ENCODE measurements at places on chromosomes 6 and 20.
A peak's percentile ranks its signal among the peaks of the same experiment; 100 is the strongest.

DNA sequence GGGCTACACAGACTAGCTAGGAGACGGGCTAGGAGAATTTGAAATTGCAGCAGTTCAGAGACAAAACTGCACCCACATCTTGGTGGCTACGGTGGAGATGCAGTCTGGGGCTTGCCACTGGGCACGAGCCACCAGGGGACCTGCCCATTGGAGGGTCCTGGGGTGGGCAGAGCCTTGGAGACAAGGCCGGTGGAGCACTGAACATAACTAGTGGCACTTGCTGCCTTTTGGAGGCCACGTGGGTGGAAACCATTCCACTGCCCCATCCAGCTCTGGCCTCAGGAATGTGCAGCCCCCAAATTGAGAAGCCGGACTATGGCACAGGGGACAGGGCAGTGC is 113.4 kb downstream of the NFATC2 start:
- no peak for DNase-seq

- no peak for DNase-seq
These were observed 1064.6 kb upstream of the EYS start for GRCh38 chr6:66771626-66772025.

GRCh38 chr6:105821777-105822176 is 264.4 kb upstream of the PRDM1 start:
- DNase-seq = no peak

- DNase-seq = no peak
These were observed 135.5 kb upstream of the NUP153 start for GRCh38 chr6:17842014-17842776.

DNA sequence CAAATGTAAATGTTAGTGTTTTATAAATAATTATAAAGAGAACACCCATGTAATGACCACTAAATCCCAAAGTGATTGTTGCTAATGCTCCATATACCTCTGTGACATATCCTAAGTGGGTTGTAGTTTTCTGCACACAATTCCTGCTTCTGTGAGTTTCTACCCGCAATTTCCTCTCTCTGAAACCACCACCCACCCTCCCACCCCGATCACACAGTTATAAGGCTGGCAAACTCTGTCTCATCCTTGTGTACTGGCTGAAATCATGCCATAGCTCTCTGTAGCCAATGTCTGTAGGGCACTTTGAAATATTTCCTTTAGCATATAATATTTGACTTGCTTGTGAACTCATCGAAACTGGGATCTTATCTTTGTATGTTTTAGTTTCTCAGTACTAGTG is 236.6 kb downstream of the PLCB1 start:
- no peak for DNase-seq

DNA sequence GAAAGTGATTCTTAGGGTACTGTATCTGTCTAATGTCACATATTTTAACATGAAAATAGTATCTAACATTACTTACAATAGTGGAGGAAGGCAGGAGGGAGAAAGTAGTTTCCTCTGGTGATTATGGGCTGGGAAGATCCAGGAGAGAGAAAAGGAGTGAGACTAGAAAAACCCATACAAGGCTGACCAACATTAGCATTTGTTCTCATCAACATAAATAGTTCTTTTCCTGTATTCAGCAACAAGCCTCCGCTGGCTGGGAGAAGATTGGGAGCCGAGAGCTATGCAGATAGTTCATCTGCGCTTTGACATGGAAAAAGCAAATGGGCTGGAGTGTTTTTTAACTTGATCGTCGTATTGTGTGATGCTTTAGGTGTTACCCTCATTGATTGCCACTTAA is 239.4 kb downstream of the PHACTR1 start:
- DNase-seq = no peak

- DNase-seq = no peak
These were observed 88.3 kb downstream of the ZHX3 start for GRCh38 chr20:41229259-41229658.

- no peak for DNase-seq
These were observed 1.5 kb downstream of the ANKS1A start for GRCh38 chr6:34890533-34890925.

- no peak for DNase-seq
These were observed 43.6 kb upstream of the DEFB112 start for GRCh38 chr6:50093116-50093937.

- DNase-seq = no peak
These were observed 50.4 kb downstream of the CPXM1 start for GRCh38 chr20:2749951-2750490.

- no peak for DNase-seq
These were observed 14.8 kb upstream of the CEP162 start for GRCh38 chr6:84242265-84242664.

DNA sequence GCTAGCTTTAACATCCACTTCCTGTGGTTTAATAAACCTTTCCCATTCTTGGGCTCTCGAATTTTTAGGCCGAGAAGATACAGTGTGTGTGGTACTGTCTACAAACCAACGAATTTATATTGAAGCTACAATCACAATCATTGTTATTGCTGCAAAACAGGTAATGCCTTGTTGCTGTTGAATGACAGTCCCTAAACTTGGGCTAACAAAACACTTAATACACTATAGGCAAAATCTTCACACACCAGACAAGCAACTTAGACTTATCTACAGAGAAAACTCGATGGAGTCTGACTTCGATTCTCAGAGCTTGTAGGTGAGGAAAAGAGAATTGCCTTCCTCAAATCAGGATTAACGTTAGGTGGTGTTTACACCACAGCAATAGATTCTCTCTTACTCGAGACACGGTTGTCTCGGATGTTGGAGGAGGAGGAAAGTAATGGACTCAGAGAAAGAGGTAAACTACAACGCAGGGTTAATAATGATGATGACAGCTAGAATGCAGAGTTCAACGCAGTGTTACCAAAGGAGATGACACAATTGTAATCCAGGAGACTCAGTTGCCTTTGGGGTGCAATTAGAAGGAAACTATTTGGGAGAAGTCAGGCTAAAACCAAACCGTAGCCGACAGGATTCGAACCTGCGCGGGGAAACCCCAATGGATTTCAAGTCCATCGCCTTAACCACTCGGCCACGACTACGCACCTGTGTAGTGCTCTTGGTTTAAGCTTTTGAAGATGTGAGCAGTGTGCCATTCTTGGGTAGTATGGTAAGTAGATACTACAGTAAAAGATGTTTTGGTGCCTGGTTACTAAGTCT is 32.5 kb upstream of the ZNF184 start:
- peak; percentile 75 for DNase-seq

- DNase-seq = no peak
These were observed 12.9 kb downstream of the SOD2 start for GRCh38 chr6:159680104-159680503.

DNA sequence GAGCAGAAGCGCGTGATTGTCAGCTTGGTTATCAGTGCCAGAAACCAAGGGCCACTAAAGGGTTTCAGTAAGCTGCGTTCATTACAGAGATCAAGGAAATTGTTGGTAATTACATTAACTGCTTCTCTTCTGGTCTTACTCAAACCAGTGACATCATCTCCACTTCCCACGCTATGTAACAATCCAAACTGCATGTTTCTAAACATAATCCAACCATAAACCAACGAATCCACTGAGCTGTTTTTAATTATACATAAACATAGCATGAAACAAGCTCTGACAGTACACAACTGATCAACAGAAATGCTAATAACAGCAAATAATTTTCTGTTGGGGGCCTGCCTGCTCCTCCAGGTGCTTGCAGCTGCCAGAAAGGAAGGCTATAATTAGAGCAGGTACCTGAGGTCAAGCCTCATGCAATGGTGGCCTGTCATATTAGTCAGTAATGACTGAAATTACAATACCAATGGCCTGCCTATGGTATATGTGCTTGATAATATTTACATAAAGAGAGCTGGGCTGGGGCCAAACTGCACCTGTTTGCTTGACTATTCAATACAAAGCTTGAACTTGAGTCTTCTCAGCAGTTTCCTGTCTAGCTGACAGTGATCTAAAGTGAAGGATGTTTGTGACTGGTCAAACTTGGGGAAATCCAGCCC is 40.1 kb downstream of the ILRUN start:
- no peak for DNase-seq

DNA sequence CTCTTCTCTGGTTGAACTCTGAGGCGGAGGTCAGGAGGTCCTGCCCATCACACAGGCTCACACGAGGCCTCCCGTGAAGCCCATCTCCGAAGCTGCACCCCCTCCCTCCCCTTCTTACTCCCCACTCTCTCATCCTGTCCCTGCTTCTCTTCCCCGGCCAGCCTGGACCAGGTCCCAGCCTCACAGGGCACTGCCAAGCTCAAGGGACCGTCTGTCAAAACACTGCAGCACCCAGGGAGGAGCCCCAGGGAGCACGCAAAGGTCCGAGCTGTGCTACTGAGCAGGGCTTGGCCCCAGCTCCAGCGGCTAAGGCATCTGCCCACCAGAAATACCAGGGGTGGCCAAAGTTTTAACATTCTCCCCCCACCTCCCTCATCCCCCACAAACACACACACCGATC is 70.0 kb downstream of the PSMG4 start:
- DNase-seq = no peak

GRCh38 chr6:142222022-142222421 is 75.0 kb downstream of the VTA1 start:
- no peak for DNase-seq
